Eye (tissue), 1 donor: ENCODE measurements at places on chromosomes 7 and 10.
A peak's percentile ranks its signal among the peaks of the same experiment; 100 is the strongest.

DNA sequence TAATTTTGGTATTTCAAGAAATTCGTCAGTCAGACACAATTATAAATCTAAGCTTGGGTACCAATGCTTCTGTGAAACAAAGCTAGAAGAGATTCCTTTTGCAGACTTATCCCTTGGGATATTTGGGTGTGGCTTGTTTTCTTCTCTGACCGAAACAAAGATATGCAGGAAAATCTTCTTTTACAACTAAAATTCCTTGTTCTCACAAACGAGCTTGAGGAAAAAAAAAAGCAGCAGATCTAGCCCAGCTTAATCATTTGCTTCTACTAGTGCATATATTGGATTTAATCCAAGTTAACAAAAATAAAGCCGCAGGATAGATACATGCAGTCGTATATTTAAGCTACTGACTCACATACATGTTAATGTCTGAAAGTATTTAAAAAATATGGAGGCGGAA lies 104.2 kb downstream of the PRTFDC1 start:
- peak; percentile 63 for DNase-seq

DNA sequence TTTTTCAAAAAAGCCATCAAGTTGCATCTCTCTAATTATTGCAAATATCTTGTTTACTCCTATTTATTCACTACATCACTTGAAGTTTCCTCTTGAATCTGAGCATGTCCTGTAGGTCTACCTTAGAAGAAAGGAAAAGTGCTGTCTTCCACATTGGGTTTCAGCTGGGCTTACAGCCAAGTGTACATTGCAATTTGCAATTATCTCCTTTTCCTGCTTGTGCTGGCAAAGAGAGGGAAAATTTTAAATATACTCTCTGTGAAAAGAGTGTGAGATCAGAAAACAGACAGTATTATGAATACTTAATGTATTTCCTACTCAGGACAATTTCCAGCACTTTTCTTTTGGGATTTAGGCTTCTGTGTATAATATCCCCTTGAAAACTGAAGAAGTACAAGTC lies 839.7 kb downstream of the CNTNAP2 start:
- no peak for DNase-seq

DNA sequence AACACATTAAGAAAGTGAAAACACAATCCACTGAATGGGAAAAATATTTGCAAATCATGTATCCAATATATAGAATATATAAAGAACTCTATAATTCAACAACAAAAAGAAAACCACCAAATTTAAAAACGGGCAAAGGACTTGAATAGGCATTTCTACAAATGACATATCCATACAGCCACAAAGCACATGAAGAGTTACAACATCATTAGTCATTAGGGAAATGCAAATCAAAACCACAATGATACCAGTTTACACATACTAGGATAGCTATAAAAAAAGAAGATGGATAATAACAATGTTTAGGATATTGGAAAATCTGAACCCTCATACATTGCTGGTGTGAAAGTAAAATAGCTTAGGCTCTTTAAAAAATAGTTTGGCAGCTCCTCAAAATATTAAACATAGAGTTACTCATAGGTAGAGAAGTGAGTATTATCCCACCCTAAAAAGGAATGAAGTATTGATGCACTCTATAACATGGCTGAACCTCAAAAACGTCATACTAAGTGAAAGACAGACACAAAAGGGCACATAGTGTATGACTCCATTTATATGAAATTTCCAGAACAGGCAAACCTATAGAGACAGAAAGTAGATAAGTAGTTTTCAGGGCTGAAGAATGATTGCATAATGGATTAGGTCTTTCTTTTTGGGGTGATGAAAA lies 4.5 kb downstream of the ZPBP start:
- no peak for DNase-seq

- no peak for DNase-seq
Measured at GRCh38 chr7:157468221-157469111, 131.7 kb downstream of the DNAJB6 start.

GRCh38 chr7:118184565-118184940 lies 589 bp downstream of the LSM8 start:
- no peak for DNase-seq

DNA sequence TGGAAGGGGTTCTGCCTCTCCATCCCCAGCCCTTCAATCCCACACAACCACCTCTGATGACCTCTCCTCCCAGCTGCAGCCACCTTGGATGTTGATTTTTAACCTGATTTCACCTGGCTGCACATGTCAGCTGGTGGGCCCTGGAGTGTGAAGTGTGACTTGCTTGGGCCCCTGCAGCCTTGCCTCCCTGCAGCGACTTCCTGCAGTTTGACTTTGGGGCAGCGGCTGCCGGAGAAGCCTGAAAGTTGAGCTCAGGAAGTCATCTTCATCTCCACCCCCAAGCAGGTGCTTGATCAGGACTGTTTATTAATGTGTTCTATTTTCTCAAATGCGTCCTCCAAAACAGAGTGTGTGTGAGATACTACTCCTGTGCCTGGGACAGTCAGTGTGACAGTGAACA lies 675.2 kb upstream of the GALNT17 start:
- no peak for DNase-seq

- no peak for DNase-seq
Measured at GRCh38 chr10:110500515-110500905, 2.8 kb downstream of the DUSP5 start.

DNA sequence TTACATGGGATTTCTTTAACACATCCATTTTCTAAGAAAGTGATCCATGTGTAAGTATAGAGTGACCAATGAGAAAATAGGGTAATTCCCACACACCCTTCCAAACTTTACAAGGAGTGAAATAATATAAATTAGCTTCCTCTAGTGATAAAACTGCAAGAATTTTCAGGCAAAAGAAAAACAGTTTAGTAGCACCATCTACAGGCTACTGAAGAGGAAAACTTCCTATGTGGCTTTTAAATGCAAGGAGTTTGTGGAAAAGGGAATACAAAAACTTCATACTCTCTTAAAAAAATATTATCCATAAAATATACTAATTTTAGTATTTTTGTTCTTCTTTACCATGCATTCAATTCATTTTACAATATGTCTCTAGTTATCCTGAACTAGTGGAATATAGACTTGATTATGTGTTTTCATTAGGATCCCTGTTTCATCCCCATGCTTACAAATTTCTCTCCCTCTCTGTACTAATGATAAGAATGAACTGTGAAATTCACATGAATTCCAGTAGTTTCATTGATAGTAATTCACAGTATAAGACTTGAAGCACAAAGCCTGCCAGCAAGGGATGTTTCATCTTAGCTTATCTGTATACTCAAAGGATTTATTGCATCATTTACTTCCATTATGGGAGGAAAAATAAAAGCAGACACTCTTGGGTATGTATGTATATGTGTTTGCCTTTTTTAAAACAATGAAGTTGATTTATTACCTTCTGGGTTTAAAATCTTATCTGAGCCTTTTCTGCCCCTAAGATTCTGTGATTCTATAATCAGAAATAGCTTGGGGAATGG lies 442.9 kb downstream of the AUTS2 start:
- DNase-seq: peak; percentile 69

- no peak for DNase-seq
Measured at GRCh38 chr7:63899691-63900393, 98.8 kb upstream of the ZNF722 start.

- no peak for DNase-seq
Measured at GRCh38 chr10:15324611-15325010, 46.5 kb downstream of the FAM171A1 start.

- peak; percentile 35 for DNase-seq
Measured at GRCh38 chr10:86684331-86685097, 16.2 kb downstream of the LDB3 start.

DNA sequence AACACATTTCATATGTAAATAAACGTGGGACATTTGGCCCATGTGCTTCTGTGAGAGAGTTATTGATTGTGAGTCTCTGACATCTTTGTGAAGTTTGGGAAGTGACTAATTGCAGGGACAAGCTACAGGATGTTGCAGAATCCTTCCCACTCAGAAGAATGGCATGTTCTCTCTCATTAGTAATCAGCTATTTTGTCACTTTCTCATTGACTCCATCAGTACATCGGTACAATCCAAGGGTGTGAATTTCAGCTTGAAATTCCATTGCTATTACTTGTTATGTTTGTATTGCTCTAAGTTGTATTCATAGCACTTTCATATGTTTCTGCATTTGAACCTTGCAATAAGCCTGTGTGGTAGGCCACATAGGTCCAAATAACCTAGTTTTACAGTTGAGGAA lies 100.0 kb upstream of the KCNMA1 start:
- DNase-seq: peak; percentile 3

- DNase-seq: peak; percentile 78
Measured at GRCh38 chr10:104274762-104275721, 6.1 kb downstream of the GSTO2 start.

GRCh38 chr7:100510437-100511239 lies 26.9 kb downstream of the NYAP1 start:
- DNase-seq: no peak

DNA sequence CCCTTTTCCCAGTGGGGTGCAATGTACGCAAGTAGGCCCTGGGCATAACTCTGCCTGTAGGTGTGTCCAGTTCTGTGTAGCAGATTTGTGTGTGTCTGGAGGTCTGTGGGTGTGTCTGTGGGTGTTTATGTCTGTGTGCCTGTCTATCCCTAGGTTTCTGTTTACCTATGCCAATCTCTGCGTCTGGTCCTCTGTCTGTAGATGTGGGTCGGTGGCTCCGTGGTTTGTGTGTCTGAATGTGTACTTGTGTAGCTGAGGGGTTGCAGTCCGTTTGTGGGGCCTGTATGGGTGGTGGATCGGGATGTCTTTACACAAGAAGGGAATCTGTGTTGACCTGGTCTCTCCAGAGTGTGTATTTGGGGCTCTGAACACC lies 932 bp downstream of the NYAP1 start:
- peak; percentile 14 for DNase-seq

DNA sequence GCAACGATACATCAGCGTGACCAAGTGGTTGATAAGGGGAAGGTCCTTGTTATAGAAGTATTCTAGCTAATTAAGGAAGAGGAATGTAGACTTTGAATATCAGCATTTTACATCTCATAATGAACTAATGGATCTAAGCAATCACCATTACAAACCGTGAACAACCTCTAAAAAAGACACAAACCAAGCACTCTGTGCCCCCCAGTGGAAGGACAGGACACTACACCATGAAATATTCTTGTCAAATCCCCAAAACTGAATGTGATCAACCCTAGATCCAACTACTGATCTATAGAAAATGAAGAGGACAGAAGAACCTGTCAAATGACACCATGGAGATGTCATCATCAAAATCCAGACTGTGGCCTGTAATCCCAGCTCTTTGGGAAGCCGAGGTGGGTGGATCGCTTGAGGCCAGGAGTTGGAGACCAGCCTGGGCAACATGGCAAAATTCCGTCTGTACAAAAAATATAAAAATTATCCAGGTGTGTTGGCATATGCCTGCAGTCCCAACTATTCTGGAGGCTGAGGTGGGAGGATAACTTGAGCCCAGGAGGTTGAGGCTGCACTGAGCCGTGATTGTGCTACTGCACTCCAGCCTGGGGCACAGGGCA lies 111.3 kb upstream of the CARD11 start:
- peak; percentile 49 for DNase-seq

- no peak for DNase-seq
Measured at GRCh38 chr10:100838986-100839385, 73.8 kb upstream of the SLF2 start.

GRCh38 chr7:48035967-48036478 lies 680 bp downstream of the C7orf57 start:
- peak; percentile 75 for DNase-seq

DNA sequence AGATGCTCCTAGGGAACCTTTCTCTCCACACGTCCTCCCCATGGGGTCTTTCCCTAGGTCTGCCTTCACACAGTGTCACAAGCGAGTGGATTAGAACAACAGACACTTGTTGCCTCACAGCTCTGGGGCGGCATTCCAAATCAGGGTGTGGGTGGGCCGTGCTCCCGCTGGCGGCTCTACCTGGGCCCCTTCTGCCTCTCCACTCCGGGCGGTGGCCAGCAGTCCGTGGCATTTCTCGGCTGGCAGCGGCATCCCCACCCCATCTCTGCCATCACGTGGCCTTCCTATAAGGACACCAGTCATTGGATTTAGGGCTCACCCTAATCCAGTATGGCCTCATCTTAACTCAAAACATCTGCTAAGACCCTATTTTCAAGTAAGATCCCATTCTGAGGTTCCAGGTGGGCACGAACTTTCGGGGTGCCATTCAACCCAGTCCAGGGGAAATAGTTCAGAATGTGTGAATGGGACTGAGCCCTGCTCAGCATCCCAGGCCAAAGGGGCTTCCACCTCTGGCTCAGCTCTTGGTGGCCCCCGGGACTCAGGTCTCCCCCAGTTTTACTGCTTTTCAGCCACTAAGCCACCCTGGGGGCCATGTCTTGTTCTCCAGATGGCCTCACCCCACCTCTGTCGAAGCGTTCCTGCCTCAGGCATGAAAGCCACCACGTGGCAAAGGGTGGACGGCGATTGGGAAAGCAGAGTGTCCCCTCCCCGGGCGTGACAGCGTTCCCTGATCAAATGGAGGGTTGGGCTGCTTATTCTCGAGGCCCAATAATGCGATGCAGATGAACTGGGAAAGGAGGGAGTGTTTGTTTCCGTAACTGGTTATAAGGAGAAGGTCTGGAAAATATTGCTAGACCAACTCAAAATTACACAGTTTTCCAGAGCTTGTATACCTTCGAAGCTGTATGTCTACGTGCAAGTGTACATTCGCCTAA lies 350.0 kb downstream of the GLRX3 start:
- DNase-seq: no peak

DNA sequence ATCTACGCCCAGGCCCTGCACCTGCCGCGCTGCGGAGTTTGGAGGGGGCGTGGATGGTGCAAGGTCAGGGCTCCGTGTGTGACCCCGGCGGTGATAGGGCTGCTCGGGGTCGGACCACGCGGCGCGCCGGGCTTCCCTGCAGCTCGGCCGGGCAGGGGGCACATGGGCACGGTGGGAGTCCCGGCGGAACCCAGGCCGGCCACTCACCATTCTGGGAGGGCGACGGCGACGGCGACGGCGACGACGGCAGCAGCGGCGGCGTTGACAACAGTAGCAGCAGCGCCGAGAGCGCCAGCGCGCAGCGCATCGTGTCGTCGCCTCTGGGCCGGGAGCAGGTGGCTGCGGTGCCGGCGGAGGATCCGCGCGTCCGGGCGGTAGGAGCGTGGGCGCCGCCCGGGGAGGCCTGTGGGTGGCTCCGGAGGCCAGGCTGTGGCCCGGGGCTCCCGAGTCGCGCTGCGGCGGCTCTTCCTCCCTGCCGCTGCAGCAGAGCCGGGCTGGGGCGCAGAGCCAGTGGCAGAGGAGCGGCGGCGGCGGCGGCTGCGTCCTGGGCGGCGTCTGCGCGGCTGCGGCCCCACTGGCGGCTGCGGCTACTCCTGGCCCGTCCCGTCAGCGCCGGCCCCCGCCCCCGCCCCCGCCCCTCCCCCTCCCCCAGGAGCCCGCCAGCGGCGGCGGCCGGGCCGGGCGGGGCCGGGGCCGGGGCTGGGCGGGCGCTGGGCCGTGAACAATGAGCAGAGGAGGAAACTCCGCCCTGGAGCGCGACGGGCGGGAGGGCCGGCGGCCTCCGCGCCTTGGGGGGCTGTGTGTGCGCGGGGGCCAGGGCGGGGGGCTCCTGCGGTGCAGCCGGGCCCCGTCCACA lies at the start of gene PODXL:
Gene PODXL (minus strand): TSS at position 576 of the 856 bp plus-strand sequence. CDS start 269 bp downstream, at position 307.
- peak; percentile 84 for DNase-seq

GRCh38 chr10:57849691-57850357 lies 417.9 kb downstream of the IPMK start:
- DNase-seq: peak; percentile 35

- DNase-seq: no peak
Measured at GRCh38 chr7:15886626-15887025, 200.1 kb upstream of the MEOX2 start.
